ENCODE measurements at places on chromosomes 3 and 15.

- peak; percentile 31 for DNase-seq
These were observed 1.5 kb downstream of the MRPL46 start for GRCh38 chr15:88465633-88466224.

GRCh38 chr3:62873761-62874710 lies 1.2 kb downstream of the CADPS start:
- DNase-seq, result peak; percentile 10

- DNase-seq, result peak; percentile 38
These were observed 575 bp downstream of the TRPM7 start for GRCh38 chr15:50685976-50686468.

DNA sequence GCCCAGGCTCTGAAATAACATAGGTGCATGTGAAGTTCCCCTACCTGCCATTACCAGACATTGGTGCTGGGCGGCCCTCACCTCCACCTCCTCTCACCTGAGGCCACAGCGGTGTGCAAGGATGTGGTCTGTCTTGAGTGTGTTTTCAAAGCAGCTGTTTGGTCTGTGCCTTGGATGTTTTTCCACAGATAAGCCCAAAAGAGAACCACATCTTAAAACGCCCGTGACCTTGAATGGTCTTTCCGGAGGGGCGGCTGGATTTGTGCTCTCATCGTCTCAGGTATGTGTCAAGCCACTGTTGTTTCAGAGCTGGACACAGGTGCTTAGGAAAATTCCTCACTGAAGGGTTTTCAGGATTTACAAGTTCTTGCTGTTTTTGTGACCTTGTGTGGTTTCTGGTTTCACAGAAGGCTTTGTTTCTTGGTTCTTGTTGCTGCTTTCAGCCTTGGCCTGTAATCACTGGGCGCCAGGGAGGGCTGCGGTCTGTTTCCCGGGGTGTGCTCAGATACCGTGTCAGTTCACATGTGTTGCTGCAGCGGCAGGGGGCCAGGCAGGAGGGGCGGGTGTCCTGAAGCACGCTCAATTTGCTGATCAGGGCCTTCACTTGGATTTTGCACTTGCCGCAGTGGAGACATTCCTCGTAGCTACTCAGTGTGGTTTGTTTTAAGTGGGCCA lies 128.4 kb downstream of the IGF1R start:
- no peak for DNase-seq

DNA sequence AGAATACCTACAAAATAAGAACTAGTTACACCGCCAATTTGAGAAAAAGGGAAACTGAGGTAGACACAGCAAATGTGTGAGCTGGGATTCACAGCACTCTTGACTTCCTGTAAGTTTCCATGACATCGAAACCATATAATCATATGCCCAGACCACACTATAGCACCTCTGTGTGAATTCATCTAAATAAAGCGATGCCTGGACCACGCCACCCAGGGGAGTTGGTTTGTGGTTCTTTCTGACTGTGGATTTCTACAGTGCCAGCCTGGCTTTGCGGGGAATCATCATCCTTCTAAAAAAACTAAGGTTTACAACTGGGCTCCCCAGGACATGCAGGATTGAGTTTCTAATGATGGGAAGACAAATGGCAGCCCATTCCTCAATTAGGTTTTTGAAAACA lies 23.5 kb upstream of the CA12 start:
- no peak for DNase-seq

- no peak for DNase-seq
These were observed 15.7 kb downstream of the EMC4 start for GRCh38 chr15:34240537-34240936.

GRCh38 chr15:75307778-75308390 lies 25.2 kb downstream of the GOLGA6D start:
- DNase-seq, result peak; percentile 77

GRCh38 chr3:4751029-4751501 lies 228.2 kb upstream of the BHLHE40 start:
- DNase-seq, result no peak

DNA sequence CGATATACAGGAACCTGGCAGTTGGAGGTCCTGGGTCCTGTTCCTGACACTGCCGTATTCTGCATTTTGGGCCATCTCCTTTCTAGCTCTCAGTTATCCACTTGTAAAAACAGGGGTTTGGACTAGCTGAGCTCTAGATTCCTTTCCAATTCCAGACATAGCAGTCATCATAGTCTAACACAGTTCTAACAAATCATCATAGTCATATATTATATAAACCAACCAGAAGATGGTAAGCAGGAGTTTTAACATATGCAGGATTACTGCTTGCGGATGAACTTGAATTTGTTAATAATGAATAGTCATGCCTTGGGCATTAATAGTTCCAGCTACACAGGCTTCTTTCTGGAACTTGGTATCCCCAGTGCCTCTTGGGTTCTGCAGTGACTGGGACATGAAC lies 26.6 kb downstream of the MASP1 start:
- no peak for DNase-seq

DNA sequence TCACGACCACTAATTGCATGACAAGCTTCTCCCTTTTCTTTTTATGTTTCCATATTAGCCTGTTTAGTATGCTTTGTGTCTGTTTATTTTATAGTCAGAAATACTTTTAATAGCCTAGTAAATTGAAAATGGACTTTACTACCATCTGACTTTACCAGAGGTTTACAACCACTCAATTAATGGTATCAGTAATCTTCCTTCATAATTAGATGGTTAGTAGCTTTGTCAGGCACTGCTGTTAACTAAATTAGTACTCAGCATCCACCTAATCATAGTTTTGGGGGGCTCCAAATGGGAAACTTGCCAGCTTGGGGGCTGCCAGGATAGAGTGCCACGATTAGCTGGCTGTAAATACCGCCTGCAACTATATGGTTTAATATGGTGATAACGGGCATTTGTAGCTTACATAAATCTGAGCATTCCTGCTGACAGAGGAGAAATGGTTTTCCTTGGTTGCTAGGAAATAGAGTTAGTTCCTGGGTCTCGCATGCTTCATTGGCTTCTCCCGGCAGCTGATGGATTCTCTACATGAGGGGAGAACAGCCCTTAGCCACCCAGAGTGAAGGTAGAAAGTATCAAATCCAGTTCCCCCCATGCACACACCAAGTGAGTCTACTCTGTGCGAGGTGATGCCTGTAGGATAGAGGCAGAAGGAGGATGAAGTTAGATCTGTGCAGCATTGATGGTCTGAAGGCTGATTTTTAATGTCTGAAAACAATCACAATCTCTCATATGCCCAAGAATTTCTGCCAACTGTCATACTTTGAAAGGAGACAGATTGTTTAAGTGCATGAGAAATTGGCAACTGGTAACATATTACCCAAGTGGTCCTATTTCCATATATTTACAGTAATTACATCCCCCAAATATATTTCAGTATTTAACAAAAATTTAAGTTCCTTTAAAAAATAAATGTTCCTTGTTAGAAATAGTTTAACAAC lies 326.6 kb upstream of the PROK2 start:
- DNase-seq, result no peak

DNA sequence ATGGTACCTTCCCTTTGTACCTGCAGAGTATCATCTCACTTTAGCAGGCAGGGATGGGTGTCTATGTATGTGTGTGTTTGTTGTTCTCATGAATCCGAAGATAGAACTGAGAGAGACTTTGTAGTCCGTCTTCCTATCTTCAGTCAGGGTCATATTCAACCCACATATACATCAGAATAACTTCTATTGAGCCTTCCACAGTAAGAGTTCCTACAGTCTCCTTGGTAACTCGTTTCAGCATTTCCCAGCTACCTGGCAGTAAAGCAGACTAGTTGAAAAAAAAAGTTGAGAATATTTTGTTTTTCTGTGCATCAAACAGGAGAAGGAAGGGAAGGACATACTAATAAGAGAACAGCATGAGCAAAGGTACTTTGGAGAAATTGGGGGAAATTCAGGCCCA lies 106.8 kb downstream of the VPS8 start:
- no peak for DNase-seq

- no peak for DNase-seq
These were observed 41.9 kb downstream of the GPD1L start for GRCh38 chr3:32148351-32148750.

DNA sequence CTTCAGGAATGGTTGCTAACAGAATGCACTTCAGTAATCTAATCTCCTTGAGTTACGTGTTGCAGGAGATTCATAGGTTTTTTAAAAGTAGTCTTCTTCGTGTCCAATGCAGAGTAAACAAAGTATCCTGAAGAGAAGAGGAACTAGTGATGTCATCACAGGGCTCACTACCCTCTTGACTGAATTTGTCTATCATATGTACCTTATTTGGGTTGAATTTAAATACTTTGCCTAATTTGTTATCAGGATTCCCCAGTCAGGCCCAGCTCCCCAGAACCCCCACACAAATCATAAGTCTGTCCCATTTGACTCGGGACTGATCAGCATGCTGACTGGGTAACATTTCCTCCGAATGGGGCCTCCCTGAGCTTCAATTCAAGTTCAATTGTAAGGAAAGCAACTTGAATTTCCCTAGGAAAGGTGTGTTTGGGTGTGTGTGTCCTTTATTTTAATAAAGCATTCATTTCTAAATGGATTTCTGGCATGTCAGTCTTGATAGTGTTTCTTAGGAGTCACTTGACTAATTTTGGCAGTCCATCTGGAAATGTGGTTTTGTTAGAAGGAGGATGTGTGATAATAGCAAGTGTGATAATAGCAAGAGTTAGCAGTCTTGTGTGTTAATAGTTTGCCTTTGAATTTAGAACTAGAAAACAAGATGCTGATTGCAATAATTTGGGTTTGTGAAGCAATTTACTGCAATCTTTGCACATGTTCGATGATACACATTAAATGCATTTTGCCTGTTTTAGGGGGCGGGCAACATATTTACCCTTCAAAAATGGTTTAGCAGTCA lies 21.9 kb downstream of the OXNAD1 start:
- DNase-seq, result no peak

- no peak for DNase-seq
These were observed 1.8 kb downstream of the HDGFL3 start for GRCh38 chr15:83205725-83206324.

GRCh38 chr15:60381148-60381788 lies 16.5 kb downstream of the ANXA2 start:
- DNase-seq, result peak; percentile 46

GRCh38 chr3:9229879-9230278 lies 19.6 kb downstream of the SRGAP3 start:
- DNase-seq, result no peak

Measured in A549 (cell line).